ENCODE measurements at places on chromosomes 4 and X.

- no peak for DNase-seq
Observed at GRCh38 chr4:21882051-21882839, 66.3 kb downstream of the KCNIP4 start.

- DNase-seq, result no peak
Observed at GRCh38 chr4:168524006-168524405, 27.2 kb downstream of the PALLD start.

GRCh38 chr4:154433543-154433942, 58.1 kb downstream of the DCHS2 start:
- no peak for DNase-seq

- DNase-seq, result no peak
Observed at GRCh38 chrX:130878350-130879341, 24.4 kb downstream of the ENOX2 start.

DNA sequence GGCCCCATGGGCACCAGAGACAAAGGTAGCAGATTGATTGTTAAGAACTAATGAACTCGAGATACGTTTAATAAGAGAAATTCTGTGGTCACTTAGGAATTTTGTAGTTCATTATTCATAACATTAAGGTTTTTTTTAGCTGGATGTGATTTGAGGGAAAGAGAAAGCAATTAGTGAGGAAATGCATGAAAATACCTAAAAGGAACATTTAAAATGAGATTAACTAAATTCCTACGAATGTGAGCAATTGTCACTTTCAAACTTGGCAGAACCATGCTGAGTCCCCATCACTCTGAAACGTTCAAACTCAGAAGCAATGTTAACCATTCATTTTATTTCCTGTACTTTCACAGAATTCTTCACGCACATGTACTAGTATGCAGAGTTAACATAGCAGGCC, 5.9 kb downstream of the PRMT9 start:
- no peak for DNase-seq

GRCh38 chrX:118679290-118679689, 48.1 kb upstream of the IL13RA1 start:
- no peak for DNase-seq

GRCh38 chrX:2889045-2889605, 40.0 kb downstream of the ARSD start:
- no peak for DNase-seq

GRCh38 chr4:127291316-127291715, 341.4 kb upstream of the INTU start:
- no peak for DNase-seq

GRCh38 chr4:158906073-158906472, 137.2 kb downstream of the FNIP2 start:
- no peak for DNase-seq

DNA sequence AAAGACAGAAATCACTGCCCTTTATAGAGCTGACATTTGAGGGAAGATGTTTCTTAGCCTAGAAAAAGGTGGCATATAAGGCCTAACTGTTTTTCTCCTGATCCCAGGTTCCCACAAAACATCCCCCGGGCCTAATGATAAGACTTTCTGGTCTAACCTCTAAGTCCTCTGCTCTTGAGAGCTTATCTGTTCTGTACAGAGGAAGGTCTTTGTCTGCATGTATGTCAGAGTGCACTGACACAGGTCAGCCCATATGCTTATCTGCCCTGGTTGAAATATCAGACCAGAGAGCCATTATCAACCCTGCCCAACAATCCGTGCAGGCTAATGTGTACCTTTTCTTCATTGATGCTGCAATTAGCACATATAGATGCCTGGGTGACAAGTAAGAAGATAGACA, 76.2 kb downstream of the ARHGEF9 start:
- no peak for DNase-seq

GRCh38 chrX:154712781-154713740, 37.8 kb downstream of the GAB3 start:
- no peak for DNase-seq

- DNase-seq, result no peak
Observed at GRCh38 chrX:53080628-53081580, 1.3 kb upstream of the TSPYL2 start.

GRCh38 chr4:3208826-3209225, 40.1 kb upstream of the MSANTD1 start:
- no peak for DNase-seq

GRCh38 chr4:185028625-185029024, 10.3 kb downstream of the HELT start:
- DNase-seq, result no peak

Measured in C1 segment of cervical spinal cord (tissue), 14 donors.